Anterior cingulate cortex (tissue), 58 donors: ENCODE measurements at places on chromosomes 13 and 19.

DNA sequence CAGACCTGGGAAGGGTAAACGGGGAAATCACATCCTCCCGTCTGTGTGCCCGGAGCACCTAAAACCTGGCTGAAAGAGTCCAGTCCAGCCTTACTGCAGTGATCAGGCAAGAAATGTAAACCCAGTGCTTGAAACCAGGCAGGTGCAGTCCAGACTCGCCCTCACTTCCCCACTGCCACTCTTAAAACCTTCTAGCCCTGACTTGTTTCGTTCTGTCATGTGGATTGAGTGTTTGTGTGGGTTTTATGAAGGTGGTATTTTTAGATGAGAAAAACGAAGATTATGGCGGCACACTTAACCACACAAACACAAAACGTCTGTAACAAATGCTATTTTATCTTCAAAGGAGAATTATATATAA lies 839 bp upstream of the CKAP2 start:
- no peak for DNase-seq

- DNase-seq, result no peak
These were observed 18.3 kb upstream of the TEX29 start for GRCh38 chr13:111302045-111302726.

GRCh38 chr19:10566658-10567410 lies 1.0 kb upstream of the KRI1 start:
- no peak for DNase-seq

GRCh38 chr13:105991622-105992277 lies 543.7 kb downstream of the EFNB2 start:
- DNase-seq, result no peak

- no peak for DNase-seq
These were observed 420.6 kb downstream of the ZNF536 start for GRCh38 chr19:30792561-30793505.

- DNase-seq, result no peak
These were observed 20.7 kb downstream of the LIG1 start for GRCh38 chr19:48149430-48149829.

- no peak for DNase-seq
These were observed 1.1 kb downstream of the PPP6R1 start for GRCh38 chr19:55257461-55258420.

GRCh38 chr19:35905178-35905727 lies 2.8 kb downstream of the TYROBP start:
- no peak for DNase-seq

DNA sequence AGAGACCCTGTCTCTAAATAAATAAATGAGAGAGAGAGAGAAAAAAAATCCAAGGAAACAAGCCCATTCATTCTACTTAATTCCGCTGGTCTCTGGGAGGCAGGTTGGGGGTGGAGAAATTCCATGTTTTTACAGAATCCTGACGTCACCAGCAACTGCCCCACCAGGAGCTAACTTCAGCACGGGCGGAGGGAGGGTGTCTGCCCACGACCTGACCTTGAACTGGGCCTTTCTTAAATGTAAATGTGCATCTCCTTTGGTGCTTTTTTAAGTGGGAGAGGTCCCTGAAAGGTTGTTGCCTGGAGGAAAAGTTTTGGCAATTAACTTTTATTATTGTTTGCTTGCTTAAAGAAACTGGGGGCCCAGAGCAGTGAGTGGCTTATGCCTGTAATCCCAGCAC lies 15.5 kb downstream of the KLF2 start:
- no peak for DNase-seq

- no peak for DNase-seq
These were observed 45.4 kb downstream of the FAM124A start for GRCh38 chr13:51267622-51268021.

DNA sequence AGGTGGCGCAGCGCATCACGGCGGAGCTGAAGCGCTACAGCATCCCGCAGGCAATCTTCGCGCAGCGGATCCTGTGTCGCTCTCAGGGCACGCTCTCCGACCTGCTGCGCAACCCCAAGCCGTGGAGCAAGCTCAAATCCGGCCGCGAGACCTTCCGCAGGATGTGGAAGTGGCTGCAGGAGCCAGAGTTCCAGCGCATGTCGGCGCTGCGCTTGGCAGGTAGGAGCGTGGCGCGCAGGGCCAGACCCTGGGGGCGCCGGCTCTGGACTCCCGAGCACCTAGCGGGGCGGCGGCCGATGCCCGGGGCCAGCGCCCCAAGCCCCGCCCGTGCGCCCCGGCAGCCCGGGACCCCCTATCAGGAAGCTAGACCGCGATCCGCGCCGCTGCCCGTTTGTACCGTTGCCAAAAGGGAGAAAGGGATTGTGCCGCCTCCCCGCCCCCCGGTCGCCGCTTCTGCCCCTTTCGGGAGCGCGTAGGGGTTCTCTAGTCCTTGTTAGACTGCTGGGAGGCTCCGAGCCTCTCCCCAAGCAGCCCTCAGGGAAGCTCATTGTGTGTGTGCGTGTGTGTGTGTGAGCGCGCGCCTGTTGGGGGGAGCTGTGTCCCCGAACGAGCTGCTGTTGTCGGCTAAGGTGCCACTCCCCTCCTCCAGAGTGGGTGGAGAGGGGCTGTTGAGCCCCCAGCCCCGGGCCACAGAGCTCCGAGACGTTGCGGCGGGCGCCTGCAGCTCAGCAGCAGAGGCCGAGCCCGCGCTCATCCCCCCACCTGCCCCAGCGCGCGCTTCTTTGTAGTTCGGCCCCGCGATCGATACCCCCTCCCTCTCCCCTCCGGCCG lies 1.5 kb downstream of the ONECUT3 start:
- no peak for DNase-seq

DNA sequence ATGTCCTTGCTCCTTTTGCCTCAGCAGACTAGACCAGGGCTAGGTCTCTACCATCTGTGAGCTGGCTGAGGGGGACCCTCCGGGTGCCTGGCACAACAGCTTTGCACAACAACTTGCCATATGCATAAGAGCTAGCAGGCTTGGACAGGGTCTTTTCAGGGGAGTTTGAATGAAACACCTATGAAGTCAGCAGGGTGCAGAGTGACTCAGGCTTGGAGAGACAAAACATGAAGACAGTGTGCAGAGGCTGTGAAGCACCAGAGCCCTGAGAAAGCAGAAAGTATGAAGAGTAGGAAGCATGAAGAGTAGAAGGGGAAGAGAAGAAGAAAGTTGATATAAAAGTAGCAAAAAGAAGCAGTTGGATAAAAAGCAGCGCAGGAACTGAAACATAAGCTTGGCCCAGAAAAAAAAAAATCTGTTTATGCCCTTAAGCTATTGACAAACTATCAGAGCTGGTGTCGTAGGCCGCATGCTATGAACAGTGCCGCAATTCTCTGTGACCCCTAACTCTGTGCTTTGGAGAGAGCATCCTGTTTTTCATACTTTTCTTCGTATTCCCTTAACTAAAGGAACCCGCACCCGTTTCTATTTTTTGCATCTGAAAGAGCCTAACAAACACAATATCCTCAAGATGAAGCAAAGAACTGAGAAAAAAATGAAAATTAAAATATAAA lies 52.7 kb upstream of the FAM216B start:
- no peak for DNase-seq
